ENCODE measurements at places on chromosomes 16 and 17. TPM values are rescaled to one million over a fixed set of nuclear protein-coding genes. Genes with fewer than 3 reads are reported as not detected.

The EPN3 gene
- total RNA-seq = not detected

The PRSS21 gene
- total RNA-seq = not detected

- no peak overlapping the region for H3K27ac ChIP-seq
Measured at GRCh38 chr17:81735264-81736102, 23.4 kb downstream of the SLC25A10 start.

GRCh38 chr17:65495122-65496055, 66.1 kb downstream of the AXIN2 start:
- H3K36me3 ChIP-seq = no peaks in the 10 kb centered on the region
- H3K4me3 ChIP-seq = no peak overlapping the region
- no peak overlapping the region for H3K27ac ChIP-seq
- no peaks in the 10 kb centered on the region for H3K4me1 ChIP-seq

DNA sequence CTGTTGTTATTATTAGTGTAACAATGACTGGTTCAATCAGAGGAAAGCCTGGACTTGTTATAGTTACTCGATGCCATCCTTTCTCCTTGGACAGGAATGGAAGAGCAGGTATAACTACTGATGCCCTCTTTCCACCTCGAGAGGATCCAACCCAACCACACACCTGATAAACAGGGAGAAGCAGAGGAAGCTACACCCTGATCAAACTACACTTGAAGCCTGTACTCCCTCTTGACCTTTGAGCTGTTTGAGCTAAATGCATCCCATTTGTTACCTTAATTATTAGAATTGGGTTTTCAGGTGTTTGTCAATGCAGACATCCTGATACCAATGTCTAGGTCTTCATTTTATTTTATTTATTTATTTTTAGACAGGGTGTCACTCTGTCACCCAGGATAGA, 23.7 kb upstream of the HLF start:
- DNase-seq = no peak
- peaks cover 19% of the 10 kb centered on the region for H3K4me1 ChIP-seq
- H3K4me3 ChIP-seq = no peak overlapping the region
- no peak overlapping the region for H3K27ac ChIP-seq
- H3K36me3 ChIP-seq = no peaks in the 10 kb centered on the region
- no peaks in the 10 kb centered on the region for H3K27me3 ChIP-seq

- no peak for DNase-seq
- H3K36me3 ChIP-seq = peaks cover 100% of the 10 kb centered on the region
- no peak overlapping the region for H3K27ac ChIP-seq
- no peaks in the 10 kb centered on the region for H3K4me1 ChIP-seq
- H3K4me3 ChIP-seq = no peak overlapping the region
- no peaks in the 10 kb centered on the region for H3K27me3 ChIP-seq
Measured at GRCh38 chr17:58507123-58507634, 7.3 kb downstream of the MTMR4 start.

DNA sequence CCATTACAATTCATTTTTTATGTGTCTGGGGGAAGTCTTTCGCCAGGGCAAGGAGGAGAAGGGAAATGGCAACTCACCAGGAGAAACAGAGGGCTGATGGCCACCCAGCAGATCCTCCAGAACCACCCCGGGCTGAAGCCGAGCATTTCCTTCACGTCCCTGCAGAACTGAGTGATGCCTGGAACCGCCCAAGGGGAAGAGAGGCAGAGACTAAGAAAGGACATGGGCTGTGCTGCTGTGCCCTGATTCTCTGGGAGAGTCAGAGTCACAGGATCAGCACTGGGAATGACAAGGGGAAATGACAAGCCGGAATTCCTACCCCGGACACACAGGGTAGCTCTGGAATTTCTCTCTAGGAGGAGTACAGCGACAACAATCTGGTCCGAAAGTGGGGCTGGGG, 27.8 kb downstream of the SLC6A4 start:
- H3K4me3 ChIP-seq = no peak overlapping the region
- H3K27me3 ChIP-seq = no peaks in the 10 kb centered on the region
- DNase-seq = peak; percentile 89
- H3K27ac ChIP-seq = no peak overlapping the region
- H3K4me1 ChIP-seq = no peaks in the 10 kb centered on the region
- no peaks in the 10 kb centered on the region for H3K36me3 ChIP-seq

DNA sequence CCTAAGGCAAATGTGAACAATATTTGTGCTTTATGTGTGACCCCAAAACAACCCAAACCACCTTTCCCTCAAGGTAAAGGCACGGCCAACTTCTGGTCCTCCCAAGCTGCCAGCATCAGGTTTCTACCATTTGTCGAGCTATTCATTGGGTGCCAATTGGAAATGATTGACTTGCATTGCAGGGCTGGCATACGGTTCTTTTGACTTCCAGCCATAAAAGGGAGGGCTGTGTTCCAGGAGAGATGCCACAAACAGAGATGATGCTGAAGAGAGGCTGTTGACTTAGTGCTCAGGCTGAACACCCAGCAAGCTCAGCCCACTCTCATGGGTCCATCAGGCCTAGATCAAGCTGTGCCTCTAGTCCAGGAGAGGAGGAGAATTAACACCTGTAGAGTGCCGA, 252.4 kb downstream of the GRIN2A start:
- no peaks in the 10 kb centered on the region for H3K36me3 ChIP-seq
- no peaks in the 10 kb centered on the region for H3K27me3 ChIP-seq
- H3K27ac ChIP-seq = no peak overlapping the region
- H3K4me3 ChIP-seq = no peak overlapping the region

DNA sequence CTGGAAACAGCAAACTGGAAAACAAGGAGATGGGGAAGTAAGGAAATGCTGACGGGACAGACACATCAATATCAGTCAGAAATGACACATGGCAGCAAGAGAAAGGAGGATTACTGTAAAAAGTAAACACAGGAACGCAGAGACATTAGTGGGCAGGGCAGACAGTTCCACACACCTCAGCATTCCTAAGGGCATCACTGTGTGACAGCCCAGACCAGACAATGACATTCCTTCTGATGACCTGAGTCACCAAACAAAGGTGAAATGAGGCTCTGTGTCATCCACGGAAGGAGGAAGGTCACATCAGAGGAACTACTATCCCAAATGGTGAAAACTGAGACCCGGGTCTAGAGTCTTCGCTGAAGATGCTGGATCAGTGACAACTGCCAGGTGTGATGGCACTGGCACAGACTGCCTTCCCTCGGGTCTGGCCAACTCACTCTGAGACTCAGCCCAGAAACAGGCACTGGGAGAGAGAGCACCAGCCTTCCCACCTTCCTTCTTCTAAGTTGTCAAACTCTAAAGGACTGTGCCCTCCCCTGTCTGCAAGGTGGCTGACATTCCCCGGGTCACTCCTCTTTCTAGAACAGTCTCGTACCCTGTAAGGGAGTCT, 36.7 kb downstream of the TK2 start:
- H3K27me3 ChIP-seq = no peaks in the 10 kb centered on the region
- H3K4me3 ChIP-seq = no peak overlapping the region
- no peak for DNase-seq
- H3K36me3 ChIP-seq = peaks cover 24% of the 10 kb centered on the region
- peaks cover 76% of the 10 kb centered on the region for H3K4me1 ChIP-seq
